Activated CD8-positive, alpha-beta memory T cell treated with anti-CD3 and anti-CD28 coated beads for 1 hour (primary cell): ENCODE measurements at places on chromosomes 5 and 9.

- DNase-seq: no peak
These were observed 38.9 kb downstream of the SERINC5 start for GRCh38 chr5:80216753-80217596.

DNA sequence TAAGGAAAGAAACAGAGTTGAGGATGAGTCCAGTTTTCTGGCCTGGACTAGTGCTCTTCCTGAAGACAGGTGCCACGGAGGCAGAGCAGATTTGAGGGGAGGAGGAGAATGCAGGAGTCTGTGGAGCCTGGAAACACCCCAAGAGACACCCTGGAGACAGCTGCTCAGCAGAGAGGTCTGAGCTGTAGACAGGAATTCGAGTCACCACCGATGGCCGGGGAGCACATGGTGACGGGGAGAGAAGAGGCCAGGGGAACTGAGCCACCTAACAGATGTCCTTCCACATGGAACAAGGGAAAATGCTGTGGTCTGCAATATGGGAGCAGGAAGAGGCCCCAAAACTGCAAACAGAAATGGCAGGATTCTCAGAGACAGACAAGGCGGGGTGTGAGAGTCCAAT, 22.9 kb downstream of the CPLX2 start:
- DNase-seq: no peak

- no peak for DNase-seq
These were observed 100.1 kb upstream of the MRPS30 start for GRCh38 chr5:44708602-44709001.

- DNase-seq: no peak
These were observed 86.4 kb downstream of the ARRDC3 start for GRCh38 chr5:91296674-91297143.

DNA sequence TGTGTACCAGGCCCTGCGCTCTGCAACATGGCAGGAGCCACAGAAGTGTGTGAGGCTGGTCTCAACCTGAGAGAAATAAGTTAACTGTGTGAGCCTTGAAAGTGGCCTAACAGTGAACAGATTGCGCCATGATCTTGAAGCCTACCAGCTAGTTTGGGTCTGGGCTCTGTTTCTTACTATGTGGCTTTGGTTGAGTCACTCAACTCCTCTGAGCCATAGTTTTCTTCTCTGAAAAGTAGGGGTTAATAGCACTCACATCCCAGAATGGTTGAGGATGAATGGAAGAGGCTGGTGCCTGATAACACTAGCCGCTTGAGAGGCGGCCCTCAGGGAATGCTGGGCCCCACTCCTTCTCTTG, 121.5 kb downstream of the RGS3 start:
- no peak for DNase-seq

DNA sequence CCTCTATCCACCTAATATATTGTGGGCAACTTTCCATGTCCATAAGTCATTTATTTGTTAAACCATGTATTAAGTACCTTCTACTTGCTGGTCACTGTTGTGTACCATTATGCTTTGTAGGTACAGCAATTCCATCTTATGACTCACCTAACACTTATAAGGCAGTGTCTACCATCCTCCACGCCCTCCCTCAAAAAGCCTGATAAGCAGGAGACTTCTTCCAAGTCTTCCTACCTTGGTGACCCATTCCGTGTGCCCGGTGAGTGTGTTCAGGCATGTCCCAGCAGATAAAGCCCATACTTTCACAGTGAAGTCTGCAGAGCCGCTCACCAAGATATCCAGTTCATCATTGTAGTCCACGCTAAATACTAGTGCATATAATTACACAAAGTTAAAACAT, 17.4 kb downstream of the FBXW2 start:
- DNase-seq: no peak

GRCh38 chr5:132294728-132295504, 722 bp downstream of the SLC22A4 start:
- DNase-seq: peak; percentile 54

- DNase-seq: no peak
These were observed 86.8 kb downstream of the NSUN2 start for GRCh38 chr5:6545770-6546690.
